ENCODE measurements at places on chromosomes 3 and 15.

DNA sequence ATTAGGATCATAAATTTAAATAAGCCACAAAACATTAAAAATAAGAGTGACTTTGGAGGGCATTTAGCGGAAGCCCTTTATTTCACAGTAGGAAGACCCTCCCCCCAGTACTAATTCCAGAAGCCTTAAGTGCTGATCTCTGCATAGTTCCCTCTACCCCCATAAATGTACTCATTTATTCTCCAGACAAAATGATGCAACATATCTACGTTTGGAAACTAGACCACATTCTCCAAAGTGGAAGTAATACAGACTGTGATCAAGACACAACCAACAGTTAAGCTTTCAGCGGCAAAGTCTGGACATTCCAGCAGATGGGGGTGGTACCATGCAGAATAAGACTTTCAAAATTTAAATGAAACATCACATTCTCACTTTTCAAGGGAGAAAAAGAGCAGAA lies 44.8 kb upstream of the RPS17 start:
- DNase-seq: peak; percentile 59

DNA sequence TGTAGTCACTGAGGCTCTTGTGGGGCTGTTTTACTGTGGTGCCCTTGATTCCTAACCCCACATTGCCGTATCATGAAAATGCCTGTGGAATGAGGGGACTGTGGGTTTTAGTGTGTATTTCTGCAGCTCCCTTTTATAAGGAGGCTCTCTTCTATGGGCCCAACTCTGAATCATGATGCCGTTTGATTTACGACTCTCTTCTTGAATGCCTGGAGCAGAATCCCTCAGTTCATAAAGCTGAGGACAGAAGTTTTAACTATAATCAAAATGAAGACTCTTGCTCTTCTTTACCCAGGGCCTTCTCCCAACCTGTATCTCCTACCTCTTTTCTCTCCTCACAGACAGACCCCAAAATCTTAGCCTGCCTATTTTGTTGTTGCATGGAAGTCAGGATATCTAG lies 109.5 kb downstream of the RARB start:
- DNase-seq: no peak

DNA sequence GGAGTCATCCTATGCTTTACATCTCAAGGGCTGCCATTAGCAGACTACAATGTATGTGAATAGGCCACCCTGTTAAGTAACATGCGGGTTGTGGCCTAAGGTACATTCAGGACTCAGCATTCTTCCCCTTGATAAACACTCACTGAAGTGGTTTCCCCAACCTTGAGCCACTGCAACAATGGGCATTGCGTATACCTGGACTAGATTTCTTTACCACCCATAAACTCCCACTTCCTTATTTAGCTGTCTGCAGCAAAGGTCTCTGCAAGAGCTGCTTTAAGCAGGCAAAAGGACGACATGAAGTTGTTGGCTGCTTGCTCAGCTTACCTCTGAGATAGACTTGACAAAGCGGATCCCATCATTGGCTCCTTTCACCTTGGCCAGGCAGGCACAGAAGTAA lies 16.2 kb downstream of the FYCO1 start:
- DNase-seq: no peak

DNA sequence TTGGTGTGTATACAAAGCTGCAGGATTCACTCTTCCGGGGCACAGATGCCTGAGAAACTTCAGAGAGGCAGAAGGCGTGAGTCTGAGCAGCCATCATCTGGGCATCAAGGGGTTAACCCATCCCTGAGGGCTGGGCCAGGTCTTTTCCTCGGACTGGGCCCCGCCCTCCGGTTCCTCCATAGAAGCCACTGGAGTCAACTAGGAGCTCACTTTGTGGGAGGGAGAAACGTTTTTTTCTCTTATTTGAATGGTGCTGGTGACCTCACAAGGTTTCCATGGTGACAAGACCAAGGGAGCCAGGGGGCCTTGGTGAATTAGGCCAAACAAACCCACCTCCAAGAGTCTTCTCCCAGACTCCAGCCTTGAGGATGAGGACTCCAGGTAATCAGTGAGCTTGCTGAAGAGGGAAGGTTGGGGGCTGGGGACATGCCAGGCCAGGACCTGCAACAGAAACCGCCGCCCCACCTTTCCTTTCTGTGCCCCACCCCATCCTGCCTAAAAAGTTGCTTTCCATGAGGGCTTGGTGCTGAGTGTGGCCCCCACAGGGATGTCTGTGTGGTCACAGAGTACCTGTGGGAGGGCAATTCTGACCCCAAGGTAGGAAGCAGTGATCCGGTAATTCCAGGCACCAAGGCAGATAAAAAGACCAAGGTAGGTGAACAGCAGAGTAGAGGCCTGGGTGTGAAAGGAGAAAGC lies 14.8 kb upstream of the INSYN1 start:
- no peak for DNase-seq

- DNase-seq: no peak
These were observed 339.1 kb upstream of the RGMA start for GRCh38 chr15:93428150-93428549.

- DNase-seq: peak; percentile 61
These were observed 49.1 kb downstream of the IQCH start for GRCh38 chr15:67303490-67304363.

- peak; percentile 61 for DNase-seq
These were observed 99.0 kb downstream of the TMCC1 start for GRCh38 chr3:129794311-129795185.

- no peak for DNase-seq
These were observed 334.2 kb downstream of the PYDC2 start for GRCh38 chr3:191795196-191795595.

DNA sequence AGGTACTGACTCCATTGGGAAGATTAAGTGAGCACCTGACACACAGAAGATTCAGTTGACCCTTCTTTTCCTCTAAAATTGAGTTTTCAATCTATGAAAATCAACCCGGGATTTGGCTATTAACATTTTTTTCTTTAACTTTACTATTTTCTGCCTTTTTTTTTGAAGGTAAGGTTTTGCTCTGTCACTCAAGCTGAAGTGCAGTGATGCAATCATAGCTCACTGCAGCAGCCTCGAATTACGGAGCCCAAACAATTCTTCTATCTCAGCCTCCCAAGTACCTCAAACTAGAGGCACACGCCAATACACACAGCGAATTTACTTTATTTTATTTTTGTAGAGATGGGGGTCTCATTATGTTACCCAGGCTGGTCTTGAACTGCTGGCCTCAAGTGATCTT lies 1029.5 kb downstream of the MCTP2 start:
- no peak for DNase-seq

DNA sequence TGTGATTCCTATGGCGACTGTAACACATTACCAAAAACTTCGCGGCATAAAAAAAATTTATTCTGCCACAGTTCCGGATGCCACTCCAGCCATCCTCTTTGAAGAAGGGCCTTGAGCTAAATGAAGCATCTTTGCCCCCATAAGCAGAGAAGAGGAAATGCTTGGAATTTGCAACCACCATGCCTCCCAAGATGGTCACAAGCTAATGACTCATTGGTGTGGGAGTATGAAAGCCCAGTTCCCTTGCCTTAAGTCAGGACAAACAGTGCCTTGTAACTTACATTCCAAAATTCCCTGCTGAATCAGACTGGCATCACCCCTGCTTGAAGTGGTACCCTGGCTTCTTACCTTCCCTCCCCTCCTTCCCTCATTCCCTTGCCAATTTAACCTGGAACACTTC lies 1077.4 kb downstream of the EPHA3 start:
- peak; percentile 56 for DNase-seq

GRCh38 chr3:130969621-130970020 lies 57.0 kb downstream of the ASTE1 start:
- no peak for DNase-seq

DNA sequence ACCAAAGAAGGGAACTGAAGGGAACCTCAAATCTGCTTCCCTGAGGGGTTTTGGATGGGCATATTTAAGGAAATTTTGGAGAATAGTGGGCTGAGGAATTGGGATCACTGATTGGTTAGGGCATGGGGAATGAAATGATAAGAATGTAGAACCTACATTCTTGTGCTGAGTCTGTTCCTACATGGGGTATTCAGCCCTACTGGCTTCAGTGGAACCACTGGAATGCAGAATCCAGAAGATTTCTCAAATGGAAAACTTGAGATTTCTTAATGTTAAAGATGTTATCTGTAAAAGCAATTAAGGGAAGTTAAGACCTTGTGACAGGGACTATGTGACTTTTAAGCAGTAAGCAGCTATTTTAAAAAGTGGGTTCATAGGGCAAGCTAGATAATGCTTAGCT lies 1062.4 kb downstream of the AGBL1 start:
- DNase-seq: no peak

GRCh38 chr15:96064351-96064756 lies 266.1 kb upstream of the NR2F2 start:
- DNase-seq: peak; percentile 50

- peak; percentile 88 for DNase-seq
These were observed 170.2 kb upstream of the UMPS start for GRCh38 chr3:124559846-124560574.

- no peak for DNase-seq
These were observed 87.2 kb downstream of the CLSTN2 start for GRCh38 chr3:140022066-140022770.

DNA sequence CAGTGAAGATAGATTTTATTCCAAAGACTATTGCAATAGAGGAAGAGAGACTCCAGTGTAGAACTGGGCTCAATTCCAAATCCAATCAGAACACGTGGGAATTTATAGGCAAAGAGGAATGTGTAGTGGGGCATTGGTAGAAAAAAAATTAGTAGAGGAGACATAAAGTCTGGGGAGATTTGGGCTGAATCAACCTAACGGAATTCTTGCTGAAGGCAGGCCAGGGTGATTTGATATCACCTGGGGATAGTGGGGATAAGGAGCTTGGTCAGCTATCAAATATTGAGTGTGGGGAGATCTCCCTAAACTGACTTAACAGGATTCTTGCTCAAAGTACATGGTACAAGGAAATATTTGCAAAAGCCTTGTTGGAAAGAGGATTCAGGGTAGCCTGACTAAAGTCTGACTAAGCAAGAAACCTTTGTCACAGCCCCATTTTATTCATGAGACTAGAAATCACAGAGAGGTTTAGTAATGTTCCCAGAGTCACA lies 29.6 kb downstream of the SST start:
- no peak for DNase-seq

GRCh38 chr3:39485547-39485946 lies 18.1 kb downstream of the MOBP start:
- DNase-seq: no peak

GRCh38 chr3:37590328-37591079 lies 271.2 kb upstream of the CTDSPL start:
- peak; percentile 76 for DNase-seq

DNA sequence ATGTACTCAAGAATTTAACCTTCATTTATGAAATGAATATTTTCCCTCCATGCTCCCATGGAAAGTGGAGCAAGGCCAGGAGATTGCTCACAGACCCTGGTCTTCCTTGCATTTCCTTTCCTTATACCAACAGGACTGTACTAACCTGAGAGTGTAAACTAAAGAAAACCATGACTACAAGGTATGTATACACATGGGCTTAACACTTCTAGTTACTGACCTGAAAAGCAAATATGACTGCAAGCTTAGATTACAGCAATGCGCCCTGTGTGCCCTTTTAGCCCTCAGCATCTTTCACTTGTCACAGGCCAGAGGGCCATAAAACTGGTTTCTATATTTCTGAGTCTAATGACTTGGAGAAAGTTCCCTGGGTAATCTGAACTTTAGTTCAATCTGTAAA lies 52.1 kb downstream of the NEK10 start:
- no peak for DNase-seq

DNA sequence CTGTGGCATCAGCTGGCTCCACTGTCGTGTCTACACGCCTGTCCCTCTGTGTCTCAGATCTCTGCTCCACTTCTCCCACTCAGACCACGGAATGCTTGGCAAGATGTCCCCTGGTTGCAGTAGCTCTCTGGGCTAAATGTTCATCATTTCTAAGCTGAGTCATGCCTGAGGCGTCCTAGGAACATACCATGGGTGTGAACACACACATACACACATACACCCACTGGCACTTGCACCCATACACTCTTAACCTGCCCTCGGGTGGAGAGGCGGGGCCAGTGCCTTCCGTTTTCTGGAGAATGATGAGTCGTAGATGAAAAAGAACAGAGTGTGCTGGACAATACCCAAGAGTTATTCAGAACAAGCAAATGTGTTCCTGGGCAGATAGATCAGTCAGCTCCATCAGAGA lies 72.4 kb downstream of the SENP2 start:
- DNase-seq: peak; percentile 98

- no peak for DNase-seq
These were observed 133.5 kb downstream of the IGF1R start for GRCh38 chr15:98781838-98782237.

GRCh38 chr15:81229586-81229985 lies 32.9 kb downstream of the IL16 start:
- DNase-seq: peak; percentile 20

DNA sequence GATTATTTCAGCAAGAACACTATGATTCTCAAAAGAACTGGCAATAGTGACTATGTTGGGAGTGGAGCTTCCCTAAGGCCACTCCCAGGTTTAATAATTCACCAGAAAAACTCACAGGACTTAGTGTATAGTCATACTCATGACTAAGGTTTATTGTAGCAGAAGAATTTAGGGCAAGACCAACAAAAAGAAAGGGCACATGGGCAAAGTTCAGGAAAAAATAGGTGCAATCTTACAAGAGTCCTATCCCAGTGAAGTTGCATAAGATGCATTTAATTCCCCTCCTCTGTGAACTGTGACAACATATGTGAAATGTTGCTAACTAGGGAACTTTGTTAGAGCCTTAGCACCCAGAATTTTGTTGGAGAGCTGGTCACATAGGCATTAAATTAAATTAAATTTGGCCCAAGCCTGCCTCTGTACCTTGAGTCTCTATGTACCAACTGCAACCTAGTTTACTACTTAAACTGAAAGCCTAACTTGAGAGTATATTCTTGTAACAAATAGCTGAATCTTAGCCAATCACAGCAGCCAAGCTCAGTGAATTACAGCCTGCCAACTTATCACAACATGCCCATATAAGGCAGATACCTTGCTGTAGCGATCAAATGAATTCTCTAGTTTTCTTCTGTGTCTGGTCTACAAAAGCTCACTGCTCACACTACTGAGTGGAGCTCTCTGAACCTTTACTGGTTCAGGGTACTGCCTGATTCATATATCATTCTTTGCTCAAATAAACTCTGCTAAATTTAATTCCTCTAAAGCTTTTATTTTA lies 386.2 kb upstream of the ARHGEF26 start:
- peak; percentile 70 for DNase-seq

- no peak for DNase-seq
These were observed 189.2 kb downstream of the RSL24D1 start for GRCh38 chr15:55007561-55007960.

GRCh38 chr3:5531741-5532290 lies 344.3 kb downstream of the EDEM1 start:
- no peak for DNase-seq

DNA sequence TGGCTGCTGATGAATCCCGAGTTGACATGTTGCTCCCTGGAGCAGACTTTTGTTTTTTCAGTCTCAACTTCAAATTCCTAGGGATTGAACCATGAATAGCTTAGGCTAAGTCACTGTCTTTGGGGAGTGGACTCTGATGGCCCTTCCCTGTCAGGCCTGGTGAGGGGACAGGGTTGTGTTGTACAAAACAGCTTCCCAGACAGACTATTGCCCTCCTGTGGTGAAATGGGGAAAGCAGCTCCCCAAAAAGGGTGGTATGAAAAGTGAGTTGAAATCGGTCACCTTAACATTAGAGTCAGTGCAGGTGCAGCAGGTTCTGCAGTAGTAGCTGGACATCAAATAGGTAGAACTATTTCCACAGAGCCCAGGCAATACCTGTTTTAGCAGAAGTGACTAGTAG lies 775.6 kb downstream of the ROBO2 start:
- DNase-seq: no peak
